NCI-H2107 (cell line): ENCODE measurements at places on chromosomes 7 and 10.
A peak's percentile ranks its signal among the peaks of the same experiment; 100 is the strongest.

- DNase-seq = no peak
Observed at GRCh38 chr10:83945982-83946718, 193.2 kb upstream of the GHITM start.

GRCh38 chr10:57925045-57925444 is 342.6 kb downstream of the IPMK start:
- DNase-seq = no peak

DNA sequence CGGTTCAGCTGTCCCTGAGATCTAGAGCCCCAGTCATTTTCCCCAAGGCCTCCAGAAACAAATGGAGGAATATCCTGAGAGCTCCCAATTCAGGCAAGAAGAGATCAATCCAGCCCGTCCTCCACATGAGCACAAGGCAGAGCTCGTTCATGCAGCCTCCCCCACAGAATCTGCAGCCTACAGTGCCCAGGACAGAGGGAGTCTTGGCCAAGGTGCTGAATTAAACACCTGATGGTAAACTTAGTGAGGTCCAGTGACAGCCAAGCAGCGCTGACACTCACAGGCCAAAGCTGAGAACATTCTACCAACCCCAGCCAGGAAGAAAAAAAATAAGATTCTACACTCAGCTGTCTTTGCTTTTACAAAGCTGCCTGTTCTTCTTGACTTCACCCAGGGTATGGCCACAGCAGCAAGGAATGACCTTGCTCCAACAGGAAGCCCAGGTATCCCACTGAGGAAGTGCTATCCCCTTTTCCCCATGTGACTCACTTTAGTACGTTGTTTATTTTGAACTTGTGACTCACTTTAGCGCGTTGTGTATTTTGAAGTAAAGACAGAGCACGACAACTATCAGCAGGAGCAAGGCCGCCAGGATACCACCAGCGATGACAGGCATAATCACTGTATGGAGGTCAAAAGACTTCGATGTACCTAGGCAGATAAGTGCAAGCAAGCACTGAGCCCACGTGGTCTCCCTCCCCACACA is 4.4 kb upstream of the CUZD1 start:
- DNase-seq = no peak

GRCh38 chr10:86411852-86412560 is 45.4 kb upstream of the GRID1 start:
- DNase-seq = no peak

- DNase-seq = no peak
Observed at GRCh38 chr7:6276911-6277408, 4.5 kb upstream of the CYTH3 start.

DNA sequence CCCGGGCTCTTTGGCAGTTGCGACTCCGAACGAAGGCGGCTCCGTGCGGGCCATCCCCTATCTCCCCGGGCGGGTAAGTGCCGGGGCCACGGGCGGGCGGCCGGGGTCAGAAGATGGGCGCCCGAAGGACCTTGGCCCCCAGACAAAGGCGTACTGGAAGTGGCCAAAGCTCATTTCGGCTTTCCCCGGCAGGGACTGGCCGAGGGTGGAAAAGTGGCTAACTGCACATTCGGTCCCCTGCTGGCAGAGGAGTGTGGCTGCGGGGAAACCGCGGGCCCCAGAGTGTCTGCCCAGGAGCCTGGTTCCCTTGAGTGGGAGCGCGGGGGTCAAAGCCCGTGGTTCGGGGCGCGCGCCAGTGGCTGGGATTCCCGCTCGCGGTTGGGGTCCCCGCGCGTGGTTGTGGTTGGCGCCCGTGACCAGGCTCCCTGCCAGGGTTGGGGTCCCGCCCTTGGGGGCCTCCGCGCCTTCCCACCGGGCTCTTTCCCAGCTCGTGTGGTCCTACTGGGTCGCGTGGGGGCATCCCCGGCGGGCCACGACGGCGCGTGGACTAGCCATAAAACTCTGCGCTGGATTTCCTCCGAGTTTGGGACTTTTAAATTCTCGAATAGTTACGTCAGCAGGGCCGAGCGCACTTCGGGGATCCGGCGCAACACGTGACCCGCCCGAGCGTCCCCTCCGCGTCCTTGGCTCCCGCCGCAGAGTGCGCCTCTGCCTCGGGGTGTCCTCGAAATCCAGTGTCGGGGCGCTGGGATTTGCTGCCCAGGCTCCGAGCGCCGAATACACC is 124.4 kb downstream of the TACC2 start:
- no peak for DNase-seq

DNA sequence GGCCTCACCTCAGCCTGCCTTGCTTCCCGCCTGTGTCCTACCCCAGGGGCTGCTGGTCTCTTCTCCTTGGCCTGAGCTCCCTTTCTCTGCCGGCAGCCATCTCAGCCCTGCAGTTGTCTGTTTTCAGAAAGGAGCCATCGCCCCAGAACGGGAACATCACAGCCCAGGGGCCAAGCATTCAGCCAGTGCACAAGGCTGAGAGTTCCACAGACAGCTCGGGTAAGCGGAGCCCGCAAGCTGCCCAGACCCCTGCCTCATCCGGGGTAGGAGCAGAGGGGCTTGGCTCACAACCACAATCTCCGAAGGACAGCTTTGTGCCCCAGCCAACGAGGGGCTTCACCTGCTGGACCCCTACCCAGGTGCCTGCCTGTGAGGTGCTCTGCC is 5.3 kb upstream of the DEPP1 start:
- DNase-seq = no peak

- DNase-seq = no peak
Observed at GRCh38 chr7:143000648-143001047, 26.3 kb downstream of the OR9A2 start.

- DNase-seq = no peak
Observed at GRCh38 chr7:155164316-155164715, 94.2 kb downstream of the HTR5A start.

DNA sequence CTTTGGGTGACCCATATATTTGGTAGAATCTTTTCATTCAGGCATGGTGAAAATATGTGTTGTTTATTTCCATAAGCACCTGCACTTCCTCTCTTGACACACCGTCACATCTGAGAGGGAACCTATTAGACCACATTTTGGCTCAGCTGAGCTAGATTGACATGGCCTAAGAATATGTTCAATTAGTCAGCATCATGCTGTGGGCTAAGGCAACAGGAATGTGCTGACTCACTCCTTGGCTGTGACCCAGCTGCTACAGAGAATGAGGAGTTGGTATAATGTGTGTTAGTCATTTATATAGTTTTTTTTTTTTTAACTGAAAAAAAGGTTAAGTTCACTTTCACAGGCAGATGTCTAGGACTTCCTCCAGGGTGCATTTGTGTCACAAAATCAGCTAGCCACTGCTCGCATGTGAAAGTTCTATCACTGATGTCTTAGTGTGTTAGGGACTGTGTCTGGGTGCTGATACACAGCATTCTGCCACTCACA is 180.6 kb downstream of the SEMA3E start:
- DNase-seq = peak; percentile 24

- no peak for DNase-seq
Observed at GRCh38 chr7:31175672-31176071, 123.6 kb downstream of the ADCYAP1R1 start.

GRCh38 chr7:128869138-128869943 is 6.7 kb downstream of the ATP6V1F start:
- DNase-seq = peak; percentile 29

DNA sequence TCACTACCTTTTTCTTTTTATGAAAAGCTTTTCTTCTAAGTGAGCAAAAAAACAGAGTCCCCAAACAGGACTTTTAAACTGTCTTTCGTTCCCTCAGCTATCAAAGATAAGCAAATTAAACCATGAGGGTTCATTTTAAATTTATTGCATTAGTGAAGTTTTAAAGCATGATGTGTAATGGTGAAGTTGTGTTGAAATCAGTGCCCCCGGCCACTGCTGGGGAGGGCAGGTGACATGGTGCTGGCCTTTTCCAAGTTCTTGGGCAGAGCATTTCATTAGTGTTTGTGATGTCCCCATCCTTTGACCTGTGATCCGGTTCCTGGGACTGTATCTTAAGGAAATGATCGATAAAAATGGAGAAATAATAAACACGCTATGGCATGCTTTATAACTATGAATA is 96.0 kb downstream of the EEPD1 start:
- DNase-seq = no peak

GRCh38 chr10:73848821-73849489 is 25.4 kb downstream of the CAMK2G start:
- peak; percentile 18 for DNase-seq
